ENCODE measurements at places on chromosomes 6 and 20.

DNA sequence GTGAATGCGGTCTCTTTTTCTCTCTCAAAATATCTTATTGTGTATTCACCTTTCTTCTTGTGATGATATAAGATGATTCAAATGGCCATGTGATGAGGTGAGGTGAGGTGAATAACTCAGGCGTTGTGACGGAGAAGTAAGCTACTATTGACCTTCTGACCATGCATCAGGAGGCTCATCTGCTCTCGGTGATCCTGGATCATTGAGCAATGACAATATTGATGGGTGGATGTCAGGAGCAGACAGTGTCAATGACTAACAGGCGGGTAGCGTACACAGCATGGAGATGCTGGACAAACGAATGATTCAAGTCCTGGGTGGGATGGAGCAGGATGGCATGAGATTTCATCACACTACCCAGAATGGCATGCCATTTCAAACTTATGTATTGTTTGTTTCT, 119.6 kb downstream of the PXDC1 start:
- DNase-seq: no peak

- DNase-seq: no peak
These were observed 2.9 kb upstream of the TMEM74B start for GRCh38 chr20:1187605-1188171.

DNA sequence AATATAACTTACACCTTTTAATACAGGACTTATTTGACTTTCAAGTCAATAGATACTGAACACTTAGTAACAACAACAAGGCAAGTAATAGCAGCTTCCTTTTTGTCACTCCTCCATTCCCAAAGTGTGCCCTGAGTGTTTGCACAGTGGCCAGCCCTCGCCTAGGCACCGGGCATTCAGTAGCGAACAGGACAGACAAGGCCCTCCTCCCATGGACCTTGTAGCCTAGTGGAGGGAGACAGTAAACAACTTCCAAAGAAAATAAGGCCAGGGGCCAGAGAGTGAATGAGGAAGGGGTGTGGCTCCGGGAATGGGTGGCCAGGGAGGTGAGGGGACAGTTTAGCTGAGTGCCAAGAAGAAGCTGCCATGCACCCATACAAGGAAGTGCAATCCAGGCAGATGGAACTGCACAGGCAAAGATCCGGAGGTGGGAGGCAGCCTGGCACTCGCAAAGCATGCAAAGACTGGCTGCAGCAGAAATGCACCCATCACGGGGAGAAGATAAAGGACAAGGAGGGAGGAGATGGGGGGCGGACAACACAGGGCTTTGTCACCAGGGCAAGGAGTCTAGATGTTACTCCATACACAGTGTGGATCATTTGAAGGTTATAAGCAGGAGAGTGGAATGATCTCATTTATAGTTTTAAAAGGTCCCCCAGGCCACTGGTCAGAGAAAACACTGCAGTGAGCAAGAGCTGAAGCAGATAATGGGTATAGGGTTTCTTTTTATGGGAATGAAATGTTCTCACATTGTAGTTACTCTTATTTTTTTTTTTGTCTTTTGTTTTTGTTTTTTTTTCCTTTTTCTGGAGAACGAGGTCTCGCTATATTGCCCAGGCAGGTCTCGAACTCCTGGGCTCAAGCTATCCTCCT, 32.2 kb downstream of the ATP9A start:
- DNase-seq: no peak

DNA sequence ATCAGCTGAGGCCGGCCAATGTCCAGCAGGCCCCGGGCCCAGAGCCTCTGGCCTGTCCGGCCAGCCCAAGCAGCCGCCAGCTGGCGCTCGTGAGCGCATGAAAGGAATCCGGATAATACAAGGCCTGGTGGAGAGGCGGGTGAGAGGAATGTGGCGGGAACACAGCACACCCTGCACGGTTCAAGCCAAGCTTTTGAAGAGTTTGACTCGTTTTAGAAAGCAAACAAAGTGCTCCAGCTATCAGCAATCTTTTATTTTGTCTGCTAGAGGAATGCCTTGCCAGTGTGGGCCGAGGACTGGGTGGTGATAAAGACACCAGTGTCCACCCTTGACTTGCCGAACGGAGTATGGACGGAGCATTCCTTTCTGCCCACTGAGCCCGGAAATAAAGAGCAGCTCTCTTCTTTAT, 9.3 kb upstream of the NEDD9 start:
- DNase-seq: no peak

DNA sequence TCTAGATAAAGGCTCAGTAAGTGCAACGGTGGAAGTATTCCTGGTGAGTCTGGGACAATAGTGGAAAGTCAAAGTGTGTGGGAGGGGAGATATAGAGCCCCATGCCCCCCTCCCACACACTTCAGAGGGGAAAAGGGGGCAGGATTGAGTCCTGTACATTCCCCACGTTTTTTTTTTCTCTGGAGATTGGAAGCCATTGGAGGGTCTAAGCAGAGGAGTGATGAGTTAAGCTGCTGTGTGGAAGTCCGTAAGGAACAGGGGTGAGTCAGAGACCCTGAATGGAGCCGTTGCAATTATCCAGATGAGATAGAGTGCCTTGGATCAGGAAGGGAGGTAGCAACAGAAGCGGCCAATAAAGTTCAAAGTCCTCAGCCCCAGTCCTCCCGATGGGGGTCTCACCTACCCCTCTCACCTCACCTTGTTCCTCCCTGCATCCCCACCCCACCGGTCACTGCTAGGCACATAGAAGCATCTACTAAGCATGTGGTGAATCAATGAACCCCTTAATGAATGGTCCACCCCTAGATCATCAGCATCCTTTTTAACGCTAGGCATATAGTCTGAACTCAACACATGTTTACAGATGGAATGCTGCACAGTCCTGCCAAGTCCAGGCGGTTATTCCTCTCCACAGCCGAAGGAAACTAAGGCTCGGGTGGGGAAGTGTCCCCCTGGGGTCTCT, 662 bp upstream of the SLC9A8 start:
- no peak for DNase-seq

DNA sequence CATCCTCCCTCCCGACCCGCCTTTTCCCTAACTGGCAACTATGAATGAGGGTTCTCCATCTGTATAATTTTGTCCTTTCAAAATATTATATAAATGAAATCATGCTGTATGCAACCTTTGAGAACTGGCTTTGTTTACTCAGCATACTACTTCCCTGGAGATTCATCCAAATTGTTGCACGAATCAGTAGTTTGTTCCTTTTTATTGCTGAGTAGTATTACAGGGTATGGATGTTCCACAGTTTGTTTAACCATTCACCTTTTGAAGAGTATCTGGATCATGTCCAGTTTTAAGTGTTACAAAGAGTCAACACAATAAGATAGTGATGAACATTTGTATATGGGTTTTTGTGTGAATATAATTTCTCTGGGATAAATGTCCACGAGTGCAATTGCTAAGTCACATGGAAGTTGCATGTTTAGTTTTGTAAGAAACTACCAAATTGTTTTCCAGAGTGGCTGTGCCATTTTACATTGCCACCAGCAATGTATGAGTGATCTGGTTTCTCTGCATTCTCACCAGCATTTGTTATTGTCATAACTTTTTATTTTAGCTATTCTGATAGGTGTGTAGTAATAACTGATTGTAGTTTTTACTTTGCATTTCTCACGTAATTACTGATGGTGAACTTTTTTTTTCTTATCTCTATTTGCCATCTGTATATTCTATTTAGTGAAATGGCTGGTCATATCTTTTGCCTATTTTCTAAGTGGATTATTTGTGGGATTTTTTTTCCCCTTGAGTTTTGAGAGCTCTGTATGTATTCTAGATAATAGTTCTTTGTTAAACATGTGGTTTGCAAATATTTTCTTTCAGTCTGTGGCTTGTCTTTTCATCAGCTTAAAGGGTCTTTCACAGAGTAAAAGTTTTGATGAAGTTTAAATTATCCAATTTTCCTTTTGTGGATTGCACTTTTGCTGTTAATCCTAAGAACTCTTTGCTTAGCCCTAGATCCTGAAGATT, 14.4 kb upstream of the RNF24 start:
- DNase-seq: no peak

DNA sequence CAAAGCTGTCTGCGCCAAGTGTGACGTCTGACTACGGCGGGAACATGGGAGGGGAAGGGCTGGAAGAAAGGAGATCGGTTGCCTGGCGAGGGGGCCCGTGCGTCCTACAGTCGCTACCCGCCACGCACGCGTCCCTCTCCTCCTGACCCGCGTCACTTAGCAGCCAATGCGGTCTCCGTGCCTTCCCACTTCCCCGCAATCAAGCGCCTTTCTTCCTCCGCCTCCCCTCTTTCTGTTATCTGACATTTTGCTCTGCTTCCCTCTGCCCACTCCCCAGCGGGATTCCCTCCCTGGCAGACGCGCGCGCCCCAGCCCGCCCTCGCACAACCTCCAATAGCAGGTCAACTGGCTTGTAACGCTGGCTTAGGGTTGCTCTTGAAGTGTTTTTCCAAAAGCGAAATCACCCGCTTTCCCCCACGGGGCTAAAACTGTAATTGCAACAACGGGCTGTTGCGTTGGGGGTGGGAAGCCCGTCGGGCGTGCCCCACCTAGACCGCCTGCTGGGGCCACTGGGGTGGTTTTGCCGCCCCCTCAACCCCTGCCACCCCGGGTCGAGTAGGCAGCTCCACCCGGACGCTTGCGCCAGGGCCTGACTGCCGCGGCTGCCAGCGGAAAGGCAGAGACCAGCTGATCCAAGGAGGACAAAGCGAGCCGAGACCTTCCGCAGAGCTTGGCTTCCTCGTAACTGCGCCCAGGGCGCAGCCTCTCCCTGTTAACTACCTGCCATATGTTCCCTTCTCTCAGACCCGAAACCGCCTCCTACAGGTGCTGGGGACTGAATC, 6.2 kb upstream of the SOX4 start:
- DNase-seq: peak; percentile 13

- peak; percentile 28 for DNase-seq
These were observed 10.9 kb downstream of the IL20RA start for GRCh38 chr6:137033828-137034227.

GRCh38 chr6:139882977-139883728, 508.7 kb upstream of the CITED2 start:
- no peak for DNase-seq

DNA sequence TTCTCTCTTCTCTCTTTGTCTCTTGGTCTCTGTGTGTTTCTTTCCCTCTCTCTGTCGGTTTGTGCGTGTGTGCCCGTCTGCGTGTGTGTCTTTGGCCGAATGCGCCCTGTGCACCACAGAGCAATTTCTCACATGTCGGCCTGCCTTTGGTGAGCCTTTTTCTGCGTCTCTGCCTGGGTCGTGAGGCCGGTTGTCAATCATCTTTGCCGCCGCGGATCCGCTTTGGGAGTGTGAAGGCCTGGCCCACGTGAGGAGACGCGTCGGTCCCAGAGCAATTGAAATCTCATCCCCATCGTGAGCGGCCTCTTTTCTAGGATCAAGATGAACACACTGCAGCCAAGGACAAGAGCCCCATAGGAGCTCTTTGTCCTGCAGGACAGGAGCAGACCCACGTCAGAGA, 580.7 kb upstream of the ZNF337 start:
- no peak for DNase-seq

GRCh38 chr6:148035806-148036390, 306.7 kb upstream of the SASH1 start:
- no peak for DNase-seq

DNA sequence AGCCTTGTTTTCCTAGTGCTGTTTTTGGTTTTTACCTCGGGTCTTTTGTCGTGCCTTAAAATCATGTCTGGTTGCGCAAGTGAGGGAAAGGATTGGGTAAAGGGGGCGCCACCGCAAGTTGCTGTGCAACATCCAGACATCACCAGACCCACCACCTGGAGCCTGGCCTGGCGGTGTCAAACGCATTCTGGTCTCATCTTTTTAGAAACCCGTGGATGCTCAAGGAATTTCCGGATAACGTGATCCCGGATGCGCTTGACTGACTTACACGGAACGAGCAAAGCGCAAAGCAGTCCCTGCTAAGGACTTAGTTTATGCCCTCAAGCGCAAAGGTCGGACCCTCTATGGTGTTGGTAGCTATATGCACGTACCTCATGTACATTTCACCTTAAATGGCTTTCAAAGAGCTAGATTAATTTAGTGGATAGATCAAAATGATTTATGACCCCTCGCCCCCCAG, 105.2 kb downstream of the OR2B2 start:
- DNase-seq: no peak

DNA sequence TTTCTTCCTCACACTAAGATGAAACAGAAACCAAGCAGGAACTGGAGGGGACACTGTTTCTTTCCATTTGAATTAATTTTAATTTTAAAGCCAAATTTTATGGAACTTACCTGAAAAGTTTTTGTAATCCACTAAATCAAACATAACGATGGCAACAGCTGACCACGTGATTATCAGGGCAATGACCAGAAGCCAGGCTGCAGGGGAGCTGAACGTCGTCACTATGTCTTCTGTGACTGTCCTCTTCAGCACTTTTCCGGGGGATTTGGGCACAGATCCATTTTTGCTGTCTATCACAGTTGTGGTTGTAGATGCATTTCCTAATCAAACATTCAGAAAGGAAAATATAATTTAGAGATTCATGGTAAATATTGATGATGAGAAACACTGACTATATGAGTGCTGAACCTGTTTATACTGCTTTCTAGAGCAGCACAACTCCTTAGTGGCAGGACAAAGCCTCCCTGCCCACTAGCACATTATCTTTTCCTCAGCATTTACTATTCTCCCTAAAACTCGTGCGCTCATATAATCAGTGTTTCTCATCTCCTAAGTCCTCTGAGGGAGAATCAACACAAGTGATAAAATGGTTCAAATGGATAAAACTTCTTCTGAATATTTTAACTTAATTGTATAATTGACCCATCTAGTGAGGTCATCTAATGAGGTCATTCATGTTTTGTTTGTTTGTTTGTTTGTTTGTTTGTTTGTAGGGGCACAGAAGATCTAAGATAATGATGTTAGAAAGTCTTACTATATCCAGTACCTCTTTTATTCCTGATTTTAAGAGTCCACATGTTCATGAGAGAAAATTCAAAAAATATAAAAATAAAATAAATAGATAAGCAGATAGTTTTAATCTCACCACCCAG, 65.7 kb downstream of the TRDN start:
- no peak for DNase-seq

- no peak for DNase-seq
These were observed 40.4 kb downstream of the TTI1 start for GRCh38 chr20:37992802-37993409.

- DNase-seq: no peak
These were observed 201.7 kb downstream of the CLIC5 start for GRCh38 chr6:45813943-45814342.

DNA sequence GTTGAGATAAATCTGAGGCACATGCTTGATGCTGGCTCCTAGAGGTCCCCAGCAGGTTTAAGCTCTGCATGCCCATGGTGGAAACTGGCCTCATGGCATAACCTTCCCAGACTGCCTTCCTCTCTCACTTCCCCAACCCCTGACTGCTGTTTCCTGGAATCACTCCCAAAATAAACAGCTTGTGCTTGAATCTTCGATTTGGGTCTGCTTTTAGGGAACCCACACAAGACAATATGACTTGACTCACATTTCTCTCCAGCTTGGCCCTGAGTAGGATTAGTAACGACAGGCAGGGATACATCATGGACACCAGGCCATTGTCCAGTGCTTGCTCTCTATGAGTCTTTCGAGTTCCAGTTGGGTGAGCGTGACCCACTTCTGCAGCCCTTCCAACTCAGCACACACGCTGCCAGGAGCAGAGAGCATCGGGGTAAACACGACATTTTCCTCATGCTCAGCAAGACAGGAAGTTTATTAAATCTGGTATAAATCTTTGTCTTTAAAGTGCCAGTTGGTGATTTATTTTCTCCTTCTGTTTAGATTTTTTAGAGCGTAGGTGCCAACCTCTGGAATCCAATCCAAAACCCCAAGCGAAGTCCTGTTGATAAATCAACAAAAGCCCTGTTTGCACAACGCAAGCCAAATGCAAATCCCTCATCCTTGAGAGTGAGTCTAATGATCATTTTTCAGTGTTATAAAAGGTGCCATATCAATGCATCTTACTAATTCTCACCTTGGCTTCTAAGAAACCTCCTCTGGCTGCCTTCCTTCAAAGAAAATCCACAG, 135.0 kb downstream of the FOXA2 start:
- no peak for DNase-seq
